ENCODE measurements at places on chromosomes 3 and 15.

DNA sequence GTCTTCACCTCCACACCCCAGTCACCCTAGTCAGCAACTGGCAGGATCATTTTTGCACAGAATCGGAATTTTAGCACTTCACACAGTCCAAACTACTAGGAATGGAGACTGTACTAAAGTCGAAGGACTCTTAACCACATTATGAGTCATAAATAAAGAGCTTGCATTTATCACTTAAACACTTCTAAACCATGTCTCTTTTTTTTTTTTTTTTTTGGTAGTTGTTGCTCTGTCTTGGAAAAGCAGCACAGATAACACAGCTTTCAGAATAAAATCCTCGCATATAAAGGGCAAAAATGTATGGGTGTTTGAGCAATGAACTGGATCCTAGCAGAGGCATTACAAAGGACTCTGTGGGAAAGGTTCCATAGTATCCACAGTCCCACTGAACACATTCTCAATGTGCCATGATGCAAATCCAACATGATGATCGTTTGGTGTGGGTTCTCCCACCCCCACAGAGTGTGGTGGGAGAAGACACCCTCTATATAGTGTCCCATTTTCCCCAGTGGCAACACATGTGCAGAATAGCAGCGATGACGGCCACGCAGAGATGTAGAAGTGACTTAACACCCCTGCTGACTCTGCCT lies 47.1 kb downstream of the FOXP1 start:
- DNase-seq: no peak

DNA sequence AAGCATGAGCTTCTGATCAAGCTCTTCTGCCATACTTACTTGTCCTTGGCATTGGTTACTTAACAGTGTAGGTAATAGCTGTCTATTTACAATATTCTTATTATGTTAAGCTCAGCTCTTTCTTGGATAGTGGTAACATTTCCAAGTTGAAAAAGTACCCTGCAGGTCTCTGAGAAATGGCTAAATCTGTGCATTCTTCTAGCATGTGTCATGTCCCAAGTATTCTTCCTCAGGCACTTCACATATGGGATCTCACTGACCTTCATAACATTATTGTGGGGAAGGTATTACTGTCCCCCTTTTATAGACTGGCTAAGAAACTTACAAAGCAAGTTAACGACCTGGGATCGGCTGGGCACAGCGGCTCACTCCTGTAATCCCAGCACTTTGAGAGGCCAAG lies 236.1 kb downstream of the RORA start:
- no peak for DNase-seq

GRCh38 chr3:170982733-170983132 lies 43.8 kb downstream of the SLC2A2 start:
- no peak for DNase-seq

DNA sequence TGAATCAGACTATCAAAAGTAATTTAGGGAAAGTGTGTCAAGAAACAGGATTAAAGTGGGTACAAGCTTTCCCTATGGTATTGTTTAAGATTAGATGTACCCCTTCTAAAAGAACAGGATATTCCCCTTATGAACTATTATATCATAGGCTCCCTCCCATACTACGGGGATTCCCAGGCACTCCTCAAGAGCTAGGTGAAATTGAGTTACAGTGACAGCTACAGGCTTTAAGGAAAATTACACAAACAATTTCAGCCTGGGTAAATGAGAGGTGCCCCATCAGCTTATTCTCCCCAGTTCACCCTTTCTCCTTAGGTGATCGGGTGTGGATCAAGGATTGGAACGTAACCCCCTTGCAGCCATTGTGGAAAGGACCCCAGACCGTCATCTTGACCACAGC lies 240.8 kb upstream of the CNTN6 start:
- DNase-seq: no peak

DNA sequence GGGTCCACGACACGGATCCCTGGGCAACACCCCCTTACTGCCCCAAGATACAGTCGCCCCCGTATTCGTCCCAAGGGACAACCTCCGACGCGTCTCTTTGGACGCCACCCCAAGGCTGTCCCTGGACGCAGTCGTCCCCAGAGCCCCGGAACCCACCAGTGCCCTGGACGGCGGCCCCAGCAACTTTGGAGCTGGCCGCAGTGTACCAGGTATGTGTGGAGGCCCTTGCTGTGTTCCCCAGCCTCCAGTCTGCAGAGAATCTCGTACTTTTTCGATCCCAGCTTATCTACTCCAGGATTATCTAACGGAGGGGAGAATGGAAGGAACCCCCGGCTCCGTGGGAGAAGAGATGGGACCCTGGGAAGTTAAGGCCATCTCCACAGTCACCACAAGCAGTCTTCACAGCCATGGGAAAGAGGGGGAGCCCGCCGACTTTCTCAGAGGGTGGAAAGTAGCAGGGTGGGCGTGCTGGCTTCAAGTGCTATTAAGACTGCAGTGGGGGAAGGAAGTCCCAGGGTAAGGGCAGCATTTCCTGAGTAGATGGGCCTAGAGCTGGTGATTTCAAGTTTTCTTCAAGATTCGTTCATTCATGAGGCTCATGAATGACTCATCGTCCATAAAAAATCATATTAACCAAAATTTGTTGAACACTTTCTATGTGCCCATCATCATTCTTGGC lies 1.1 kb downstream of the MESP2 start:
- DNase-seq: no peak

DNA sequence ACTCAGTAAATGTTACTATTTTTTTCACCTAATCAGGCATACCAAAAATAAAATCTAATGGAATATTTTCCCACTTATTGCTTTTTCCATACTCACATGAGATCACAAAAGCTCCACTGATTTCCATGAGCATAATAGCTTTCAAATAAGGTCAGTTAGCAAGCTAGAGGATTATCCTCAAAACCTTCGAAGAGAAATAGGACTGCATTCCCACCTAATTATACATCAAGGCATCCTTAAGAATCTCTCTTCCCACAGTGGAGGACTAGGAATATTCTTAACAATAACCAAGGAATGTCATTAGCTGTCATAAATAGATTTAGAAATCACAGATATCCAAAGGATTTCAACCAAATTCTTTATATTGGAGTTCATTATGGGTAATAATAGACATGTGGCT lies 127.9 kb upstream of the STT3B start:
- DNase-seq: no peak

GRCh38 chr3:13236557-13237173 lies 163.4 kb upstream of the IQSEC1 start:
- DNase-seq: no peak
